ENCODE measurements at places on chromosomes 1 and 21.
A peak's percentile ranks its signal among the peaks of the same experiment; 100 is the strongest.

DNA sequence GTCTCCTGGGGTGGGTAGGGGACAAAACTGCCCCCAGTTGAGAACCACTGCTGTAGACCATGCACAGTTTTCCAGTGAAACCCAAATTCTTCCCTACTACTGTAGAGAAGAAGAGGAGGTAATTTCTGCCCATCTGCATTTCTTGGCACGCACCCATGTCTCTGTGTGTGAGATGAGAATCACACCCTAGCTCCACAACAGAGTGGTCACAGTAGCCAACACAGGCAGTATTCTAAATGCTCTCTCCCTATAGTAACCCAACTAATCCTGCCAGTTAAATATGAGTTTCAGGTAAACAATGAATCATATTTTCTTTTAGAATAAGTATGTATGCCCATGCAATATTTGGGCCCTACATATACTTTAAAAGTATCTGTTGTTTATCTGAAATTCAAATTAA, 1.2 kb upstream of the CAPN2 start:
- DNase-seq, result no peak

DNA sequence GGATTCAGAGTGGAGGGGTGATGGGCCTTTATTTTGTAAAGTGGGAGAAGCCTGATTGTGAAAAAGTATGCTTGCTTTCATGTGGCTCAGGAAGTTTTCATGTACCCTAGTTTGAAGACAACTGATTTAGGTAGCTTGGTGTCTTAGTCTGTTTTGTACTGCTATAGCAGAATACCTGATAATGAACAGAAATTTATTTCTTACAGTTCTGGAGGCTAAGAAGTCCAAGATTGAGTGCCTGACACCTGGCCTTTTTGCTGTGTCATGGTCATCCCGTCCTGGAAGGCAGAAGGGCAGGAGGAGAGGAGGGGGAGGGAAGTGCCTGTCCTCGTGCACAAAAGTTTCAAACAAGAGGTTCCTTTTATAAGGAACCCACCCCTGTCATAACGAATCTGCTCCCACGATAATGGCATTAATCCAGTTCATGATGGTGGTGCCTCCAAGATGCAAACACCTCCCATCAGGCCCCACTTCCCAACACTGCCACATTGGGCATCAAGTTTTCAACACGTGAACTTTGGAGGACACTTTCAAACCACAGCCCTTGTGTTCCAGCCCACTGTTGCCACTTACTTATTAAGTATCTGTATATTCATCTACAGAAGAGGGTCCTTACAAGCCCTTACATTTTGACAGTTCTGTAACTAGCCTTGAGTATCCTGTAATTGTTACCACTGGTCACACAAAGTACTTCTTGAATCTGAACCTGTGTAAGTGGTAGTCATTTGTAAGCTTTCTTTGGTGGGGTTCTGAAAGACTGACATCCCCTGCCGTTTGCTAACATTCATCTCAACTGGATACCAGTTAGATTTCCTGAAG, 9.5 kb downstream of the UCK2 start:
- no peak for DNase-seq

DNA sequence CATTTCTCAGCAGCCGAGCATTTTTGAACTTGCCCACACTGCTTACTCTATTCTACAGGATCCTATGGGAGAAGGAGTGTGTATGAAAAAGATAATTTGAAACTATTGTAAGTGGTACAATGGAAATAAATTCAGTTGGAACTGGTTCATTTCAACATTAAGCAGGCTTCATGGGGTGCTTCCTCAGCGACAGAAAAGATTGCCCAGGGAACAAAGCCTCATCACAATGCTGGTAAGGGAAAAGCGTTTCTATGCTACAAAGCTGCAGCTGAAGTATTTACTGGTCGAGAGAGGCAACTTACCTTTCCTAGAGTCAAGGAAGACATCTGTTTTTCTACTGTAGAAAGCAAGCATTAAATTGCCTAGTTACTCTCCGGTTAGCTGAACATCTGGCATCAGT, 568.2 kb upstream of the ZP4 start:
- no peak for DNase-seq

DNA sequence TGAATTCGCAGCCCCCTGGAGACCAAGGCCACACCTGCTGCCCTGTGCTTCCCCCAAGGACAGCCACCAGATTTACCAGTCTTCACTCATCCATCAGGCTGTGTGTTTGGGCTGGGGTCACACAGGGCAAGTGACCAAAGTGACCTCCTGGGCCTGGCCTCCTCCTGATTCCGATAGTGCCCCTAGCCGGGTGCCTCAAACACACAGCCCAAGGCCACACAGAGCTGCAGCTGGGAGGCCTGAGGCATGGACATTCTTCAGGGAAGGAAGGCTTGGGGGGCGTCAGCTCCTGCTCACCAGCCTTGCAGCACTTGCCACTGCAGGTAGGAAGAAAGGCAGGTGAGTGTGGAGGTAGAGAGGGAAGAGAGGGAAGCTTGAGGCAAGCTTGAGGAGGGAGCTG, 181.3 kb downstream of the RUNX1 start:
- DNase-seq, result no peak

- DNase-seq, result peak; percentile 17
Measured at GRCh38 chr1:64956733-64957441, 9.5 kb downstream of the JAK1 start.

- no peak for DNase-seq
Measured at GRCh38 chr1:9031484-9032259, 5.4 kb upstream of the SLC2A7 start.

DNA sequence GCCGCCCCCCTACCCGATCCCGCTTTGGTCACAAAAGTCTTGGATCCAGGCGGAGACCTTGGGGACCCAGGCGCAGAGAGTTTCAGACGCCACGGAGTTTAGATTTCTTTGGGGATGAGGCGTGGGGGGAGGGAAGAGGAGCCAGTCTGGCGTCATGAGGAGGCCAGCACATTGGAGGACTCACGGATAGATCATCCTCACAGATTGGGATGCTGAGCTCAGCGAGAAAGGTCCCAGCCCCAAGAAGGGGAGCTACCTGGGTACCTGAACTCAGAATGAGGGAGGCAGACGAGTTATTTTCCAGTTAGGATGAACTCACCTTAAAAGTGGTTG, 393 bp downstream of the ELAPOR1 start:
- no peak for DNase-seq

DNA sequence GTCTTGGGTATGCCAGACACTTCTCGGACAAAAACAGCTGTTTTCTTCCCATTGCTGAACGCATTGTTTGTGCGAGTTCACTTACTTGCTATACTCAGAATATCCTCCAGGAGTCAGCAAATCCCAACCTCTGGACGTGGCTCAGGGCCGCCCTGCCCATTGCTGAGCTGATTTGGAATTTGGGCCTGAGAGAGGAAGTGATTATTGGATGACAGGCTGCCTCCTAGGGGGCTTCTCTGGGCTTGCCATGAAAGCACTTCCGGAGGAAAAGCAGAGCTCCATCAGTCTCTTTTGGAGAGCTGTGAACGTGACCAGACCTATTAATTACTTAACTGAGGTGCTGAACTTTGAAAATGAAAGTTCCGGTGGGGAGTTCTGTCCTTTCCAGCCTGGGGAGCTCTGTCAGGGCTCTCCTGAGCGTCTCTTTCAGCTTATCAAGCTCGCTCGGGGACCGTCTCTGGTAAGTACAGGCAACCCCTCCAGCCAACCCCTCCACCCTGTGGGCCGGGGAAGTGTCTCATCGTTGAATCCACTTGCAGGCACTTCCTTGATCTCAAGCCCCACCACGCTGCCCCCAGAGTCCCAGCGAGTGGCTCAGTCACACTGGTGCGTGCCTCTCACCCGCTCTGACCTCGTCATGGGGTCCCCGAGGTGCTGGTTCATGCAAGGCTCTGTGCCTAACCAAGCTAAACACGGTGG, 76.9 kb downstream of the CLIC6 start:
- DNase-seq, result peak; percentile 41

GRCh38 chr21:45289655-45290515, 2.2 kb upstream of the POFUT2 start:
- no peak for DNase-seq

DNA sequence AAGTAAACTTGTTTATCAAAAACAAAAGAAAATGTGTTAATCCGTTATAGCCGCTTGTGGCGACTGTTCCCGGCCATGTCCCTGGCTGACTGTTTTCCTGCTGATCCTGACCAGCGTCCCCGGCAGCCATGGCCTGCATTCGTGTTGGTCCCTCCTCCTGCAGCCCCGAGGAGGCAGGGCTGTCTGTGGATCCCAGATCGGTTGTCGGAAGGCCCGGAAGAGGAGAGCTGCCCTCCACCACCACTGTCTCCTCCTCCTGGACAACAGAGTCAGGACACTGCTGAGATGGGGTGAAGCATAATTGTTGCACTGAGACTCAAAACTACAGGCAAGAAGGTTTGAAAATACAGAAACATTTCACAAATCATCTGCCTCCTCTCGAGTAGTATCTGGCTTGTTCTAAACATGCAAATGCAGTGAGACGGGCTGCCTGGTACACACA, 3.6 kb upstream of the MXRA8 start:
- no peak for DNase-seq

DNA sequence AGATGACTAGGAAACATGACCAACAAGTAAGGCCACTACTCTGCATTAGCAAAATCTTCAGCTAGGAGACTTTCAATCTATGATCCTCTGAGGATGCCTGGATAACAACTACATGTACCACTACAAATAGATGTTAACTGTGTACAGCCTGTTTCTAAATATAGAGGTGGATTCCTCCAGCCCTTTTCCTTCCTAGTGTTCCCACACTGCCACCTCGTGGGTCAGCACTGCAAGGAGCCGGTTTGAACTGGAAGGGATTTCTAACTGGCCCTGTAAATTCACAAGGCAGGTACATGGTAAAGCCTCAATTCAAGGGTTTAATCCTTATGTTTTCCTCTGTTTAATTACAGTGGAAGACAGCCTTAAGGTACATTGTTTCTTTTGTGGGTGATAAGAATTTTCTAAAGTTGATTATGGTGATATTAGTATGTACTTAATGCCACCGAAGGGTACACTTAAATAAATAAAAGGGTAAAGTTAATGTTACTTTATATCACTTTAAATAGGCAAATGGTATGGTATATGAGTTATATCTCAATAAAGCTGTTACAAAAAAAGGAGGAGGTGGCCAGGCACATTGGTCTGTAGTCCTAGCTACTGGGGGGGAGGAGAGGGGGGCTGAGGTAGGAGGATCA, 14.4 kb downstream of the SMYD3 start:
- DNase-seq, result peak; percentile 38

- DNase-seq, result no peak
Measured at GRCh38 chr1:74481607-74482006, 30.8 kb downstream of the LRRC53 start.

DNA sequence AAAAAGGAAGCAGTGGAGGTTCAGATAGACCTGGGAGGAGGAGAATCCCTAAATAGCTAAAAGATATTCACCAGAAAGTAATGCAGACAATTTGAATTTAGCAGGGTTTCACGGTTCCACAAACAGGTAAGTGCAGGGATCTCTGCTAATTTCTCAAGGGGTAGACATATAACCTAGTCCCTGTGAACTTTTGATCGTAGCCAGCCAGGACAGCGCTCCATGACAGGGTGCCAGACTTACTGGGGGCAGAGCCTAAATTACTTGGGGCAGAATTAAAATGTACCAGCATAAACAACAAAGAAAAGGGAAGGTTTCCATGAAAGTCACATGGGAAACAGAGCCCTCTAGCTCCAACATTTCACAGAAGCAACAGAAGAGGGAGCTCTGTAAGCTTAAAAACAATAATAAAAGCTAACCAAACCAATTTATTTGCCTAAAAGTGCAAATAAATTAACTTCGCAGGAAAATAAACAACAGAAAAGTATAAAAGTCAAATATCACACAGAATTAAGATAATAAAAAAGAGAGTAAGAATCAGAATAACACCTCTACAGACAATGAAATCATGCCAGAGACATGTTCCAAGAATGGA, 198.3 kb downstream of the DUSP10 start:
- no peak for DNase-seq

DNA sequence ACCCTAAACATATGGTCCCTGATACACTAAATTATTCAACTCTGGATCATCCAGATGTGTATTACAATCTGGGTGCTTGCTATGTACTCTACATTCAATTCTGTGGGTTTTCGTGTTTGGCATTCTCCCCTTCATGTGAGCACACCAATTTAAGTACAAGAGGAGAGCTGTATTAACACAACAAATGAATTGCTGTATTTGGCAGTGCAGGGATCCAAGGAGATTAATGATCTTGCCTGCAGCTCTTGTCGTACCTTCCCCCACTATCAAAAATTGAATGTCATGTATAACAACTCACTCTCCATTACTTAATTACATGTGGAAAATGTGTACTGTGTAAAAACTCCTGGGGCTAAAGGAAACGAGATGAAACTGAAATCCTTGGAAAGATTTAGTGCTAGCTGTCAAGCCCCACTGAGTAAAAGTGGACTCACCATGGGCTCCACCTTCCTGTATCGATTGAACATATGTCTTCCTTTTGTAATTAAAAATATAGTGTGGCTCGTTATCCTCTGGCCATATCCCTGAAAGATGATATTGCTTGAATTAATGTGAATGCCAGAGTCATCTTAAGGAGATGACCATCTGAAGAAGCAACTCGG, 172.2 kb upstream of the L1TD1 start:
- no peak for DNase-seq

DNA sequence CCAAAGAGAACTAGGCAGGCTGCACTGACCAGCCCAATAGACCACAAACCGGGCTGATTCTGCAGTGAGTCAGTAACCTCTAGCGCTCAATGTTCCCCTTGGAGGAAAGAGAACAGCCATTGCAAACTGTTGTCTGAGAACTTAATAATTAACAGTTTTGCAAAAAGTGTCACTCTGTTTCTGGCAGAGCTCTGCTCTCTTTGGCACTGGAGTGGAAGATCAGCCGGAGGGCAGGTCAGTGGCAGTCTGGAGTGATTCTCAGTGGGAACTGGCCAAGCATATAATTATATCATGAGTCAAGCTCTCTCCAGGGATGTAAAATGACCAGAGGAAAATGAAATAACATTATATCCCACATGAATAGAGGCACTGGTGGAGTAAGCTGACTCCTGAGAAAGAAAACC, 238.3 kb downstream of the HLX start:
- no peak for DNase-seq

- DNase-seq, result no peak
Measured at GRCh38 chr21:41585199-41585994, 77.4 kb upstream of the TMPRSS2 start.

GRCh38 chr1:87508247-87508787, 179.6 kb downstream of the LMO4 start:
- no peak for DNase-seq

DNA sequence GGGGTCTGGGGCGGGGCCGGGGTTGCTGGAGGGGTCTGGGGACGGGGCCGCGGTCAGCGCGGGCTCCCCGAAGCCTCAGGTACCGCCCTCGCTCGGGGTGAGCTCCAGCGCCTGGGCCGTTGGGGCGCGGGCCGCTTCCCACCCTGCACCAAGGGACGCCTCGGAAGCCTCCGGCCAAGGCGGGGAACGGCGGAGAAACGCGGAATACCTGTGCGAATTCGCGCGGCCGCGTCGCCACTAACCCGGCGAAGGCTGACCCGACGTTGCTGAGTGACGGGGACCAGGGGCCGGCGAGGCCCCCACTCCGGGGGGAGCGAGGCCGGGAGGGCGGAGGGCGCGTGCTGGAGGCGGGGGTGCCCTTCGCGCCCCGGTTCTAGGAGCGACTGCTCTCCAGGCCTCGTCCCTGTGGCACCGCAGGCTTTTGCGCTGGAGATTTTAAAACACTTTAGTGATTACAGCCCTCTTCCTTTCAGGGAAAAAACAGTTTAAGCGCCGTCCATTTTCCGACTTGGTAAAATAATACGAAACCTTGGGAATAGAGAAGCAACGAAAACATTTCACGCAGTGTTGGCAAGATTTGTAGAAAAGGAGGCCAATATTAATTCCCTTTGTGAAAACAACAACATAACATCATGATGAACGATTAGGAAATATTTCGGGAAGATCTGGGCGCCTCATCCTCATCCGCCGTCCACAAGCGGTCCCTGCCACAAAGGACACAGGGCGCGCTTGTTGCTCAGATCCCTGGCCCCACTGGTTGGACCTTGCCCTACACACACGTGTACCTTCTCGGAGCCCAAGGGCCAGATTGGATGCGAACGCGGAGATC, 971 bp upstream of the GNG4 start:
- no peak for DNase-seq

Measured in stimulated activated CD4-positive, alpha-beta T cell treated with anti-CD3 and anti-CD28 coated beads, Interleukin-4, amount 100 ng/mL, for 48 hours (primary cell).